ENCODE measurements at places on chromosomes 7 and 10.

- no peak for DNase-seq
Observed at GRCh38 chr10:75974080-75974479, 542.7 kb downstream of the LRMDA start.

GRCh38 chr7:86504229-86504628, 139.5 kb upstream of the GRM3 start:
- DNase-seq, result no peak

GRCh38 chr10:103843045-103843444, 12.3 kb downstream of the SH3PXD2A start:
- DNase-seq, result no peak

DNA sequence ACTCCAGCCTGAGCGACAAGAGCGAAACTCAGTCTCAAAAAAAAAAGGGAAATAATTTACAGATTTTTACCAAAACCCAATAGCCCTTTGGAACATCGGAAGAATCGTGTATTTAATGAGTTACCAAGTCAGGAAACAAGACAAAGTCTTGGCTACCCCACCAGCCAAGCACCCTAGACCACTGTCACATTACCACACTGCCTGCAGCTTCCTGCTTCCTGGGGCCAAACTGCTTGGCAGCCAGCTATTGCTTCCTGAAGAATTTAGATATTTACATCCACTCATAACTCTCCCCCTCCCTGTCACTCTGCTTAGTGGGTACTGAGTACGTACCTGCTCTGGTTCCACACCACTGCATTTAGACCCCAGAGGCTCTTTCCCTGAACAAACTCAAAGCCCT, 14.1 kb upstream of the TNPO3 start:
- no peak for DNase-seq

DNA sequence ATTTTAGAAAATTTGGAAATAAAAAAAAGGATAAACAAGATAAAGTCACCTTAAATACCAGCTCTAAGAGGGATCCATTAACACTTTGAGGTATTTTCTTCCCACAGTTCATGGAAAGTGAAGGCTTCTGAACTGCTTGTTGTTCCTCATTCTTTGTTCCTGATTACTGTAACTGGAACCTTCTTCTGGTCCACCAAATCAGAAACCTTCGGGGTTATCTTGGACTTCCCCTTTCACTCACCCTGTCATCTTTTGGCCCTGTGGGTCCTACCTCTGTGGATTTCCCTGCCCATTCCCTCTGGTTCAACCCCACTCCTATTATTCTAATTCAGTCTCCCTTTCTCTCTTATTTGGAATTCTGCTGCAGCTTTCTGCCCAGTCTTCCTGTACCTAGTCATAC, 116.5 kb upstream of the PRPS1L1 start:
- no peak for DNase-seq

DNA sequence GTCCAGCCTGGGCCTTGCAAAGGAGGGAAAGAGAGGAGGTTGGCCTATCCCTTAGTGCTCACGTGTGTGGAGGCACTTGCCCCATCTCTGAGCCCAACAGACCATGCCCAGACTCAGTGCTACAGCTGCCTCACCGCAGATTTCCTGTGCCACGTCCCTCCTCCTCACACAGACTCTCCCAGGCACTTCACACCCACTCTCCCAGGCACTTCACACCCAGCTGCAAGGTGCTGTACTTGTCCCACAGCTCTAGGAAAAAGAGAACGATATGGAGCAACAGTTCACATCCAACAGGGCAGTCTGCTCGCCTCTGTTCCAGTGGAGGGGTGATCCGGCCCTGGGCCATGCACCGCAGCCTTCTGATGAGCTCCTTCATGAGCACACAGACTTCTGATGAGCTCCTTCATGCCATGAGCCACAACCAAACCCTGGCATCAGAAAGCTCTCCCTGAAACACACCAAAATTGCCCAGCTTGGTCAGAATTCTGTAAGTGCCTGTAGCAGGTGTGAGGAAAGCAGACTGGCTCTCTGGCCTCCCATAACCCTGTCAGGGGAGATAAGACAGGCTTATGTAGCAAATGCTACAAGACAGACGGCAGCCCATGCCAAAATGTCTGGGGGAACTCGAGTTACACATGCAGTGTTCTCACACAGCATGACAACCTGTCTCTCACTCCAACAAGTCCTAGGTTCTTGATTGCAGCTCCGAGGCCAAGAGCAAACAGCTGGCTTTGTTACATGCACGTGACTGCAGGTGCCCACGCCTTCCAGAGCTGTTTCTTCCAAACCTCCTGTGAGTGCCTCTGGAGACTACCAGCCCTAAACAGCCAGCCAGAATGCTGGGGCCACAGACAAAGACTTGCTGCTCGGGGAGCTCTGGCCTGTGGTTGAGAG, 348.5 kb downstream of the GRID1 start:
- peak; percentile 75 for DNase-seq

- no peak for DNase-seq
Observed at GRCh38 chr7:128167042-128167701, 73.9 kb upstream of the LEP start.

GRCh38 chr7:150434240-150434639, 16.2 kb upstream of the GIMAP8 start:
- no peak for DNase-seq

GRCh38 chr10:33709008-33709753, 374.7 kb upstream of the NRP1 start:
- DNase-seq, result no peak

- no peak for DNase-seq
Observed at GRCh38 chr10:85547460-85548023, 819.1 kb downstream of the GRID1 start.

DNA sequence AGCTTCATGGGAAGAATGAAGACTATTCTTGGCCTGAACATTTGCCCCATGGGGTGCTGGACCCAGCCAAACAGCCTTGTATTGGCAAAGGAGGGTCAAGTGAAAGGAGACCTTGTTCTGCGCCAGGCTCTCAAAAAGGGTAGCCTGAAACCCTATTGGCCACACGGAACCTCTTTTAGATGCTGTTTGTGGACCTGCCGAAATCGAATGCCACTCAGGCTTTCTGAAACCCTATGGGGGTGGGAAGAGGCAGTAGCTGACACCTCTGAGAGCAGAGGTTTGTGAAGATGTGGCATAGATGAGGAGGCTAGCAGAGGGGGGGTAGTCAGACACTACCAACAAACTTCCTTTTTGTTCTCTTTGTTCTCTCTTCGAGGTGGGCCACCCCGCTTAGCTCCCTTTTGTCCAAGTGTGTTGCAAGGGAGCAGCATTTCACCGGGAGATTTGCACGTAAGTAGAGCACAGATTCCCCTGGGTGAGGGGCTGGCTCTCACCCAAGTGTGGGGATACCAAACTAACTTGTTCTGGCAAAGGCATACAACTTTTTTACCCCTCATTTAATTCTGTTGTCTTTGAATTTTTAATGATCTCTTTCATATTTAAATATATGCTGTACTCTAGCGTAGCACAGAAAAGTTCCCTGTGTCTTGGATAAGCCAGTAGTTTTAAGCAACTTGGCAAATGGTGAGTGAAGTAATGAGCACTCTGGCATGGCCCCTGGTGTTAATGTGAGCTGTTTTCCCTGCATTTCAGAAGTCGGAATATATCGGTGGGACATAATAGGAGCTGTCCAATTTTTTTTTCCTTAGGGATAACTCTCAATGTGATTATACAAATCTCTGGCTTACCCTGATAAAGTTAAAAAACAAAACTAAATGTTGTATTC, 107.7 kb downstream of the SEPTIN7 start:
- DNase-seq, result no peak

- no peak for DNase-seq
Observed at GRCh38 chr10:124992462-124993344, 50.8 kb downstream of the ZRANB1 start.

- DNase-seq, result no peak
Observed at GRCh38 chr10:50396491-50397311, 145.4 kb upstream of the ASAH2 start.
